Activated CD4-positive, alpha-beta T cell treated with anti-CD3 and anti-CD28 coated beads for 1 hour (primary cell): ENCODE measurements at places on chromosomes 11 and 22.

GRCh38 chr11:38791346-38791961 is 2193.4 kb upstream of the RAG2 start:
- DNase-seq, result no peak

GRCh38 chr11:46247659-46248058 is 29.8 kb upstream of the CREB3L1 start:
- DNase-seq, result no peak

DNA sequence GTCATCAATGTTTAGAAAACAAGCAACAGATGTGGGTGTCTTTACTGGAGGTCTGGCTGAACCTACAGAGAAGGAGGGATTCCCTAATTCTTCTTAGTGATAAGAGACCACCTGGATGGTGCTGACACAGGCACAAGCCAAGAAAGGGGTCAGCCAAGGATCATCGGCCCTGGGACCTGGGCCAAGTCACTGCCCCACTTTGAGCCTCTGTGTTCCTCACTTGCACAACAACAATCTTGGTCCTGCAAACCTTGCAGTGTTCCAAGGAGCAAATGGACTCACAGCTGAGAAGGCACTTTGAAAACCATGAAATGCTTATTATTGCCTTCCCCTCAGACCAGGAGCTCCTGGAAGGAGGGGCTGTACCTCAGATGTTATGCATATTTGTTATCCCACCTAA is 7.0 kb upstream of the KCNE3 start:
- DNase-seq, result no peak

DNA sequence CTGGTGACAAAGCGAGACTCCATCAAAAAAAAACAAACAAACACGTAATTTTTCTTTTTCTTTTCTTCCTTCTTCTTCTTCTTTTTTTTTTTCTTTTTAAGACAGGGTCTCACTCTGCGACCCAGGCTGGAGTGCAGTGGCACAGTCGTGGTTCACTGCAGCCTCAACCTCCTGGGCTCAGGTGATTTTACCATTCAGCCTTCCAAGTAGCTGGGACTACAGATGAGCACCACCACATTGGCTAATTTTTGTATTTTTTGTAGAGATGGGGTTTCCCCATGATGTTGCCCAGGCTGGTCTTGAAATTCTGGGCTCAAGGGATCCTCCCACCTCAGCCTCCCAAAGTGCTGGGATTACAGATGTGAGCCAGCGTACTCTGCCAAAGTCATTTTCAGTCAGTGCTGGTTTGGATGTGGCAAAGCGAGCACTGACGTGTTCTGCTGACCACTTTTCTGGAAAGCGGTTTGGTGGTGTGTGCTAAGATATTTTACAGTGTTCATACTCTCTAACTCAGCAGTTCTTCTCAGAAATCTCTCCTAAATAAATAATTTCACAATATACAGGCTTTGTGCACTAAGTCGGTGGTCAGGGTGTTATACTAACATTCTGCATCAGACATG is 10.7 kb downstream of the FAM118A start:
- DNase-seq, result no peak

- DNase-seq, result no peak
Measured at GRCh38 chr22:49869845-49870712, 16.4 kb downstream of the ZBED4 start.

DNA sequence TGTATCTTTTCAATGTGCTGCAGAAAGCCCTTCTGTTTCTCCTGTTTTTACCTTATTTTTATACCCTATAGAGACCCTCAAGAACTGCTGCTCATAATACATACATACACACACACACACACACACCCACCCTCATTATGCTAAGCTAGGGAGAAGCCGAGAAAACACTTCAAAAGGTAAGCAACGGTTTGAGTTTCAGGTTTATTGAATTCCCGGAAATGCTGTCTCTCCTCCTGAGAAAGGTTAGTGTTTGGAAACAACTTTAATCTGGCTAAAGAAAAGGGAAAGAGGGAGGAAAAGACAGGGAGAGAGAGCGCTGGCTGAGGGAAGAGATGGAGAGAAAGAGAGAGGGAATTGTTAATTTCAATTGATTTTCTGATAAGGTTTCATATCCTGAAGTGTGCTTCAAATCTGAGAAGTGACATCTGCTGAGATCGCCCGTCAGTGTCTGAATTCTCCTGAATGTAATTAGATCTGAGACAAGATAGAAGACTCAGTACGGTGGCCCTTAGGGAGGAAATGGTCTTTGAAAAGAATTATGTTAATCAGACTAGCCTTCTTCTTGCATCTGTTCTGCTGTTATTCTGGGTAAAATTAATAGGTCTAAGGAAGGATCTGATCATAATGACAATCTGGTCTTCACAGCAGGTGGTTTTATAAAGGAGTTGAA is 169.1 kb downstream of the NXPE2 start:
- no peak for DNase-seq
